Femur (tissue), 1 donor: ENCODE measurements at places on chromosomes 16 and 17.
A peak's percentile ranks its signal among the peaks of the same experiment; 100 is the strongest.

DNA sequence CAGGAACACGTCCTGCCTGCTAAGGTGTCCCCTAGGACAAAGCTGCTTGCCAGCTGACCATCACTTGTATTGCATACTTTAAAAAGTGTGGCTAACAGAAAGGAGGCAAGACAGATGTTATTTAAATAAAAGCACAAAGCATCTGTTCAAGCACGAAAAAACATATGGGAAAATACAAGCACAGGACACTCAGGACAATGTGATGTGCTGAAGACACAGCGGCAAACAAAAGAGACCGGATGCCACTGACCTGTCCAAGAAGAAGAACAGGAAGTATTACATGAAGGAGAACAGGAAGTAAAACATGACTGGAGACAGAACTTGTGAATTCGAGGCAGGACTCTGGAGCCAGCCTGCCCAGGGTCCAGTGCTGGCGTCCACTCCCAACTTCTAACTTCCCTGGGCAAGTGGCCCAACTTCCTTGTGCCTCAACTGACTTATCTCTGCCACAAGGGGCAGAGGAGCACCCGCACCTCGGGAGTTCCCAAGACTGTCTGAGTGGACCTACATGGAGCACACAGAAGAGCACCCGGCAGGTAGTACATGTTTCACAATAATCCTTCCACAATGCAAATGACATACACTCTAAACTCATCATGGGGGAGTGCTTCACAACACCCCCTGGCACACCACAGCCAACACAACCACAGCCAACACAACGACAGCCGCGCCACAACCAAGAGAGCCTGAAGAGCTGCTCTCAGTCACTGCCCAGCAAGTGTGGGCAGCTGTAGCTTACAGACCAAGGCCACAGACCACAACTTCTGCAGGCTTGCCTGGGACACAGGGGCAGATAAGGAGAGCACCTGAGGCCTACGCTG is 36.6 kb downstream of the ANKRD11 start:
- DNase-seq: peak; percentile 53

- no peak for DNase-seq
Measured at GRCh38 chr17:59878624-59879023, 14.1 kb downstream of the TUBD1 start.

GRCh38 chr17:16150251-16150856 is 65.0 kb downstream of the NCOR1 start:
- DNase-seq: no peak

DNA sequence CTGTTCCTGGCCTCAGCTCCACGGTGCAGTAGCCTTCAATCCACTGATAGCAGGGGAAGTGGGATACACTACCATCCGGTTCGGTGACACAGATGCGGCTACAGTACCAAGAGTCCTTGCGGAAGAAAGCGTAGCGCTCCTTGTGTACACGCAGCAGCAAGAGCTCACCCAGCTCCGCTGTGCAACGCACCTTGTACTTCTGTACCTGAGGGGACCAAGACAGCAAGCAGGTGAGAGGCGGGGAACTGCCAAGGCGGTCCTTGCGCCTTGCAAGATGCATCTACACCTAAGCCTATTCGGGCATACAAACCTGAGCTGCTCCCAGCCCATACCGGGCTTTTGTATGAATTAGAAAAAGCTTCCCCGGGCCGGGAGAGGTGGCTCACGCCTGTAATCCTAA is 1.5 kb downstream of the ALOXE3 start:
- no peak for DNase-seq

GRCh38 chr17:42676424-42677011 is at the start of gene PLEKHH3:
Gene PLEKHH3 (minus strand): TSS chr17:42676994. CDS start chr17:42676563, 431 bp downstream.
- DNase-seq: no peak

DNA sequence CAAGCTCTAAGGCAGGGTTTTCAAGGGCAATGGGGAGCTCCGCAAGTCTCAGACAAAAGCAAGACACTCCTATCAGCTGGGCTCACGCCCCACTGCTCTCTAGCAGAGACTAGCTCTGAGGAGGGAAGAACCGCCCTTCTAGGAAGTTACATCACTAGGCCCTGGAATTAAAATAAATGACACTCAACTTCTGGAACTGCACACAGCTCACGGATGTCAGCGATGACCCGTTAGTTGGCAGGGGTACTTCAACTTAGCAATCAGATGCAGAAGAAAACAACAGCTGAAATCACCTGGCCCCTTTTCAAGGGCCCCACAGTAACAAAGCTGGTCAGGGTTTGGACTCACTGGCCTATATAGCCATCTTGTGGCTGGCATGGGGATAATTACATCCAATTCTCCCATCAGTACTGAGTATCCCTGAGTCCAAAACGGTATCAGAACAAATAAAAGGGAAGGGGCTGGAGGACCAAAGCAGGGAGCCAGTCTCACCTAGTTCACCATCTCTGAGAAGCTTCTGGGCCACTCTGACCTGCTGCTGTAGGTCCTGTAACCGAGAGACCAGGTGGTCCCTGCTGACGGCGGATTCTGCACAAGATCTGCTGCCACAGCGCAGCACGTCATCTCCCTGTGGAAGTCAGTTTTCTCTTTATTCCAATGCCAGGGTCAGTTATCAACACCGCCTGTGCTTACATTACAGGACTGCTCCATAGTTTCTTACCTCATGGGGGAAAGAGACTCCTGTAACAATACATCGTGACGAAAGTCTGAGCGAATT is 22.2 kb downstream of the SERPINF1 start:
- peak; percentile 86 for DNase-seq

- no peak for DNase-seq
Measured at GRCh38 chr16:52471650-52472370, 75.1 kb downstream of the TOX3 start.

- DNase-seq: no peak
Measured at GRCh38 chr16:52558448-52558847, 11.5 kb upstream of the TOX3 start.

- no peak for DNase-seq
Measured at GRCh38 chr17:69144331-69145255, 2.9 kb upstream of the ABCA6 start.

- no peak for DNase-seq
Measured at GRCh38 chr17:64084086-64084939, 45.6 kb downstream of the ERN1 start.

GRCh38 chr17:30161601-30162000 is 45.0 kb downstream of the NSRP1 start:
- DNase-seq: no peak

DNA sequence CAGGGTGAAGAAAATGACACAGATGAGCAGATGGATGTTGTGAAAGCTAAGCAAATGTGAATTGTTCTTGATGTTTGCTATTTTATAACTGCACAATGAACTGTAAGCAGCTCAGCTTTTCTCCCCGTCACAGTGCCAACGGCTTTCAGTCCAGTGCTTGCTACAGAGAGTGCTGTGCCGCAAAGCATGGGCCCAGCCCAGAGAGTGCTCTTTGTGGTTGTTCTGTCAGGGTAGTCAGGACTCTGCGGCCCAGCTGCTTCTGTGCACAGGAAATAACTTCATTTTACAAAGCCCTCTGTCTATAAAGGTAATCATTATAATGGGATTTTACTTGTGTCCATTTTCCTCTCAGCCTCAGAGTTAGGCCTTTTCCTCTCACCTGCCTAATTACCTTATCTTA is 39.1 kb downstream of the CDRT15 start:
- no peak for DNase-seq

DNA sequence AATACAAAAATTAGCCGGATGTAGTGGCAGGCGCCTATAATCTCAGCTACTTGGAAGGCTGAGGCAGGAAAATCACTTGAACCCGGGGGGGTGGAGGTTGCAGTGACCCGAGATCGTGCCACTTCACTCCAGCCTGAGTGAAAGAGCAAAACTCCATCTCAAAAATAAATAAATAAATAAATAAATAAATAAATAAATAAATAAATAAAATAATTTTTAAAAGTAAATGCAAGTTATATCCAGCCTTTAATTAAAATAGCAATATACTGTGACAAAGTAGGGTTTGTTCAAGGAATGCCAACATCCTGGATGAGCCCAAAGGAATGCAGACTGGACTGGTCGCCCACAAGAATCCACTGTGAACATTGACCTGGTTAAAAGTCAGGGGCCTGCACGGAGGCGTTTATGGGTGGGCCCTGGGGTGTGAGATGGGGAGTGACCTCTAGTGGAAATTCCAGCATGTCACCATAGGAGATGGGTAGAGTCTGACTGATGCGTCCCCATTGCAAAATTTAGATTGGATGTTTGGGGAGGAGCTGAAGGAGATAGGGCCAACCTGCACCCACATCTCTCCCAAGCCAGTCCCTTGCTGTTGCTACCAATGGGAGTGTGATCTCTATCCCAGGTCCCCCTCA is 9.7 kb upstream of the PIK3R5 start:
- no peak for DNase-seq

- peak; percentile 56 for DNase-seq
Measured at GRCh38 chr16:85037050-85037410, 9.4 kb downstream of the KIAA0513 start.

- DNase-seq: no peak
Measured at GRCh38 chr17:45270828-45271418, 9.0 kb upstream of the SPATA32 start.

GRCh38 chr16:11242658-11243057 is 13.3 kb downstream of the SOCS1 start:
- DNase-seq: no peak

- DNase-seq: no peak
Measured at GRCh38 chr17:79212149-79213087, 137.8 kb downstream of the ENGASE start.

DNA sequence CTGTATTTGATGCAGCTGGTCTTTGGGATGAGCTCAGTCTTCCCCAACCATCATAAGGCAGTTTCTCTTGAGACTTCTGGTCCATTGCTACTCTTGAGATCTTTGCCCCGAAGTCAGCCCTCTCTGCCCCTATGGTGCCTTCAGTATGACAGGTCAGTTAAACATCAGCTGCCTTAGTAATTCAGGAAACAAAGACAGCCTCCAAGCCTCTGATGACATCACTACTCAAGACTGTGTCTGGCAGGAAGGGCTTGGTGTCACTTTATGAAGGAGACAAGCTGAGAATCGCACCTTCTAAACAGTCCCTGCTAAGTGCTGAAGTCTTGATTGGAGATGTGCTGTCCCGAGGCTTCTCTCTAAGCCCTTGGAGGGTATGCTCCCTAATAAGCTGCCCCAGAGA is 104.9 kb upstream of the TBX2 start:
- no peak for DNase-seq

DNA sequence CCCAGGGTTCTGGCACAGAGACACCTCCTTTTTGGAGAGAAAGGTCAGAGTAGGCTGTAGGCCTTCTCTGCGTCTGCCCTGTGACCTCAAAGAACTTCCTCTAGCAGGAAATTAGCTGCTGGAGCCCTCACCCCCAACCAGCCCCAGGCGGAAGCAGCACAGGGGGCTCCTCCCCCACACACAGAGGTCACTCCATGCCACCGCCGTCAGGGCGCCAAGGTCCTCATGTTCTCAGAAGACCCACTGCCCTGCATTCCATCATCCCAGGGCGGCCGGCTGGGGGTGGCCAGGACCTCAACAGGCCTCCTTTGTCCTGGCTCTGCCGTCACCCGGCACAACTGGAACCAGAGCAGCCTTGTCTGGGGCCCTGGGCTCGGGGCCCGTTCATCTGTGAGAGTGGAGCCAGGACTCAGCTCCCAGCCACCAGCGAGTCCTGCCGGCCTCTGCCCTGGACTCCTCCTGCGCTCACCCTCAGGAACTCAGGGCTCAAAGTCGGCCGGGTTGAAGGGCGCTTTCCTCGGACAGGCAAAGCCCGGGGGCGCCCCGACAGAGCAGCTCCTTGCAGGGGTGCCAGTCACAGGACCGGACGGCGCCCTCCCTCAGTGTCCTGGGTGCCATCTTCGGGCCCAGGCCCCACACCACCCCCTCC is 1.2 kb downstream of the TMC6 start:
- DNase-seq: peak; percentile 74

DNA sequence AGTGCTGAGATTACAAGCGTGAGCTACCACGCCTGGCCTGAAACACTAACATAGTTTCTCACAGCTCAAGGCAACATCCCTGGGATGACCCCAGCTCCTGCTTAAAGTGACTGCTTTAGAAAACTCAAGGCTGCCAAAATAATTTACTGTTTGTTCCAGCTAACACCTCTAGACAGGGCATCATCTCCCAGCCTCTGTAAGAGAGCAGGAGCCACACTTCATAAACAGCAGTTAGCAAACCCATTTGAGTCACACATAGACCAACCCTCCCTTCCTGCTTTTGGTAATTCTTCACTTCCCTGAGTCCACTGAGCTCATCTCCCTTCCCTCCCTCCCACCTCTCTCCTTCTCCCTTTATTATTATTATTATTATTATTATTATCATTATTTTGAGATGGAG is 201.3 kb downstream of the XYLT1 start:
- DNase-seq: no peak

DNA sequence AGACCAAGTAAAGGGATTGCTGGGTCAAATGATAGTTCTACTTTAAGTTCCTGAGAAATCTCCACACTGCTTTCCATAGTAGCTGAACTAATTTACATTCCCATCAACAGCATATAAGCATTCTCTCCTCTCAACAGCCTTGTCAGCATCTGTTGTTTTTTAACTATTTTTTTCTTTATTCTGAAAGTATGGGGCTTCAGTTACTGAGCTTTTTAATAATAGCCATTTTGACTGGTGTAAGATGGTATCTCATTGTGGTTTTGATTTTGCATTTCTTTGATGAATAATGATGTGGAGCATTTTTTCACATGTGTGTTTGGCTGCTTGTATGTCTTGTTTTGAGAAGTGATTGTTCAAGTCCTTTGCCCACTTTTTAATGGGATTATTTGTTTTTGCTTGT is 2.5 kb downstream of the KRTAP2-2 start:
- no peak for DNase-seq

DNA sequence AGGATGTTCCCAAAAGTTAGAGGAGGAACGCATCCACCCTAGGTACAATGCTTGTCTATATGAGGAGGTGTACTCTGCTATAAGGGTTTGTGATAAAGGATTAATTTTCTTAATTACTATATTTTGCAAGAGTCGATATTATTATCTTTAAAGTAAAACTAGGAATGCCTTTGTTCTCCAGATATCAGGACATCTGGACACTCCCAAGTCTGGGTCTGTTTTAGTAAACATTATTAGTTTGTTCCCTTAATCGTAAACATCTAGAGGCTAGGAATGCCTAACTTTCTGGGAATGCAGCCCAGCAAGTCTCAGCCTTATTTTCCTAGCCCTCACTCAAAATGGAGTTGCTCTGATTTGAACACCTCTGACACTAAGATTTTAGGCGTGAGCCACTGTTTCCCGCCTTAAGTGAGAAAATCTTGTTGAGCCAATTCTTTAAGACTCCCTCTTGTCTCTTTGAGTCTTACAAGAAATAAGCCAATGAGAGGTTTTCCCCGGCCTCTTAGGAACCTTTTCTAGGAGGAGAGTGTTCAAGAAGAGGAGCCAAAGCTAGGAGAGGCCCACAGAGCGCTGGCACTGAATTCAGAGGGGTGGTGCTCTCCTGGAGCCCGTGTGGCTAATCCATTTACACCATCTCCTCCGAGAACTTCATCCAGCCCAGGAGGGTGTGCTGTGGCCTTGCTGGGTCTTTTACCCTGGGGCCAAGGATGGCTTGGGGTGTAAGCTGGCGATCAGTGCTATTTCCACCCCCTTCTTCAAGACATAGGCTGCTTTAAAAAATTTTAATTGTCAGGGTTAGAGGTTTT is 40.9 kb downstream of the SMARCE1 start:
- DNase-seq: no peak
